ENCODE measurements at places on chromosomes 3 and 15.

- DNase-seq: no peak
These were observed 40.9 kb upstream of the LARS2 start for GRCh38 chr3:45347315-45348000.

DNA sequence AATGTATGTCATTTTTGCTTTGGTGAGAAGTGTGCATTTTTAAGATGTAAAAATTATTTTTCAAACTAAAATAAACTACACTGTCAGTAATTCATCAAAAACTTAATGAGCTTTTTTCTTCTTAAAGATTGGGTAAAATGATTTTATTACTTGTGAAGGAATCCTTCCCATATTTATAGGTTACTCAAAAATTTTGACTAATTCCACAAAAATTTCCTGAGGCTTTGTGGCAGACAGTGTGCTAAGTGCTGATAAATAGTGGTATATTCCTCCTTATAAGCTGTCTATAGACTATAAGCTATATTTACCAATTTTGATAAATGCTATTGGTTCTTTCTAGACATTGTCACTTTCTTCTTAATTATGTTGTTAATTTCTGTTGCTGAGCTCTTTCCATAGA is 284.5 kb upstream of the SEMA6D start:
- no peak for DNase-seq

DNA sequence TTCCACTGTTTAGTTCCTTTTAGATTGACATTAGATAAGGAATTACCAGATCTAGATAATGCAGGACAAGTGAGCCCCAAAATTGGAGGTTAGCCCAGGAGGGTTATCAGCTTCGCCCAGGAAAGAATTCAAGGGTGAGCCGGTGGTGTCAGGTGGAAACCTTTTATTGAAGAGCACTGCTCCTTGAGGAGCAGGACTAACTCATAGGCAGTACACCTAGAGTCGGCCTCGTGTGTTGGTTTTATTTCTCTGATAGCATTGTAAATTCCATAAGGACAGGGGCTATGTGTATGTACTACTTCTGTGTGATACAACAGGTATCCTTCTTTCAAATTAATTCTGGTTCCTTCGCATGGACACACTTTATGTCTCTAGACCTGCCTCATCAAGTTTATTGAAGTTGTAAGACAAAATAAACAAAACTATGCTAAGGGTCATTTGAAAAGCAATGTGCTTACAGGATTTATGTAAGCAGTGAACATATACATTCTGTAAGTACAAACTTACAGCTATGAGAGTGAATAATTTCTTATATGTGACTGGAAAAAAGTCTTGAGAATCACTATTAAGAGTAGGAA is 57.2 kb downstream of the SNX4 start:
- DNase-seq: no peak

GRCh38 chr3:37620071-37620635 is 241.5 kb upstream of the CTDSPL start:
- DNase-seq: no peak

- DNase-seq: no peak
These were observed 12.8 kb downstream of the LYSMD2 start for GRCh38 chr15:51724673-51725072.

DNA sequence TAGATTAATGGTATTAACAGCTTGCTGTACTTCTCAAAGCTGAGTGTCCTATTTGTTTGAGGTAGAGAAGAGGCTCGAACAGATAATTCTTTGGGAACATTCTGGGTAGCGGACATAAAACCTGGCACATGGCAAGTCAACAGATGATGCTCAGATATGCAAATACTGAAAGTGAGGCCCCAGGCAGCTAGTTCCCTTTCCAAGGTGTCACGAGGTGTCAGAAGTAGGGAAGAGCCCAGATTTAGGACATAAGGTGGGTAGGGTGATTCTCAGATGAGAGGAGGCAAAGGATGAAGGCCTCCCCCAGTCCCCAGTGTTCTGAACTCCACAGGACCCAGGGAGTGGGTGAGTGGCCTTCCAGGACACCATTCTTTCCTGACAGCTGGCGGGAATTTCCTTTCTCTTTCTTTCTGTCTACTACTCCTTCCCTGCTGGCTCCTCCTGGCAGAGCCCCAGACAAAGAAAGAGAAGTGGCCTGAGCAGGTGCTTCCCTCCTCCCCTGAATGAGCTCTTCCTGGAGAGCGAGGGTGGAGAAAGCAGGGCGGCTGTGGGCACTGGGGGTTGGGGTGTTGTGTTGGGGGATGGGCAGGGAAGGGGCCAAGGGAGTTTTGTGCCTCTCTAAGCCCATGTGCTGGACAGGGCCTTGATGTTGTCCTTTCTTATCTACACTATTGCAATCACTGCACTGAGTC is 87.5 kb downstream of the CORO2B start:
- DNase-seq: no peak

GRCh38 chr3:46061887-46062286 is 34.6 kb upstream of the XCR1 start:
- no peak for DNase-seq

DNA sequence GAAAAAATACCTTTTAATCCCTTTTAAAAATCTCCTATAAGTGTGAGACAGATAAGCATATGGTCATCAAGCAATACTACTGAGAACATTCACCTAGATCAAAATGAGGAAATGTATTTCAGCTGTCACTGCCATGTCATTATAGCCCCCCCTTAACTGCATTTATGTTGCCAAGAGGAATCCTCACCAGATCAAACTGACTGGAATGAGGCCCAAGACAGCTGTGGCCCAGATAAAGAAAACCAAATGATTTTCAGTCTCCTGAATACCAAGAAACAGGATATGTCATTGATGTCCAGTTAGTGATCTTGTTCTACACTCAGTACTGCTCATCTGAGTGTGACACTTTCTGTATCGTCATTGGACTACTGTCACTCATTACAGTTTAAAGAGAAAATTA is 35.1 kb upstream of the CPB1 start:
- DNase-seq: no peak

DNA sequence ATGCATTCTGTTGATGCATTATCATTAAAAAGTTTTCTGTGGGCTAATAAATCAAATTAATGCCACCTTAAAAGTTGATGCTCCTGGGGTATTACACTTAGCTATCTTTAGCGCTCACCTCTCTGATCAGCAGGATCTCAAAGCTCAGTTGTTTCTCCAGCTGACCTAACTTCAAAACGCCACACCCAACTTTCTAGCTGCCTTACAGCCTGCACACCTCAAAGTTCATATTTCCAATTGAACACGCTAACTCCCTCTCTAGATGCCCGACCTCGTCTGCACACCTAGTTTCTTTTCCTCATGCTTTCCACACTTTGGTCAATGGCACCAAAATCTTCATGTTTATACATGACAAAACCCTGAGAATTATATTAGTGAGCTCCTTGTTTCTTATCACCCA is 98.2 kb upstream of the AGTR1 start:
- no peak for DNase-seq

DNA sequence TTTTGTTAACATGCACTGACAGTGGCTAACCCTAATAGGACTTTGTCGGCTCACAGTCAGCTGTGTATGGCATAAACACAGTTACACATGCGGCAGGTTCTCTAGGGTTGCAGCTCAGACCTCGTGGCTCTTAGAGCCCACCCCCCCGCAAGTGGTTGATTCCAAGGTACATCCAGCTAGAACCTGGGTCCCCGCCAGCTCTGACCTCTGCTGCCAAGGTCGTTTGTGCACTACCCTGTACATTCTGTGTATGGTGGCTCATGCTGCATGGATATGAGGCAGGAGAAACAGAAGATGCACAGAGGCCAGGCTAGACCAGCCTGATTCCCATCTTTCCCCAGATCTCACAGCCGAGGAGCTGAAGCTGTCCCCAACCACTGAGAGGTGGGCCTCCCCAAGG is 25.9 kb downstream of the PRR20G start:
- DNase-seq: no peak
